Activated CD4-positive, alpha-beta T cell treated with anti-CD3 and anti-CD28 coated beads, Interleukin-2, amount 10 ng/mL, durations not matched to agents 7 days and 5 days (primary cell): ENCODE measurements at places on chromosomes 4 and X.

DNA sequence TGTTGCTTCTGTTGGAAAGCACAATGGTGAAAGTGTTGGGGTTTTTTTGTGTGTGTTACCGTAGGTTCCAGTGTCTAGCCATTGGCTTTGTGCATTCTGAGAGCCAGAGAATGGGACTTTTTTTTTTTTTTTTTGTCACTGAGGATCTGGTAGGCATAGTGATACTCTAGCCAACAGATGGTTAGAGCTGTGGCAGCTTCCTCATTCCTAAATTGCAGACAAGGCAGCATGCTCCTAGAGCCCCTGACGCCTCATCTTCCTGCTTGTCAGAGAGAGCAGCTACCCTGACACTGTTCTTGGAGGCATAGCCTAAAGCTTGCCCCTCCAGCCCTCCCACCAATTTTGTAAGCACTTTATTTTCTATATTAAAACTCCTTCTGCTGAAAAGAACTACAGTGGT, 27.0 kb downstream of the ARHGEF9 start:
- no peak for DNase-seq

- DNase-seq = no peak
Measured at GRCh38 chrX:110678591-110678990, 117.0 kb downstream of the CHRDL1 start.

- DNase-seq = no peak
Measured at GRCh38 chr4:185567381-185568376, 32.4 kb upstream of the PDLIM3 start.

- no peak for DNase-seq
Measured at GRCh38 chrX:110006821-110007375, 4.0 kb downstream of the TMEM164 start.

GRCh38 chr4:88771883-88772450, 74.3 kb upstream of the NAP1L5 start:
- DNase-seq = no peak

GRCh38 chrX:146451136-146451535, 358.4 kb upstream of the CXorf51B start:
- no peak for DNase-seq

DNA sequence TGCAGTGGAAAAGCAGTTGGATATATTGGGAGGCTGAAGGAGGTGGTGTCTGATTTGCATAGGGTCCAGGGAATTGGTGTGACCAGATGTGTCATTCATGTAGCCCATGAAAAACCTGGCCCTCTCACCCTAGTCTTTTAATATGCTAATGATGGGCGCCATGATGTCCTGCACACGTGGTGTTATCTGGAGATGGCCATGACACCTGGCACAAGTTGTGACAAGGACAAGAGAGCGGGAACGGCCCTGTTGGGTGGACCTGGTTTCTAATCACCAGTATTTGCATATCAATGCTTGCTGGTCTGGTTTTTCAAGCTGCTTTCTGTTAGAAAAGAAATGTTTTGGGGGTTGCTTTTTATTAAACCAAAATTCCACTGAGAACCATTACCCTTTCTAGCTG, 87.4 kb downstream of the ZXDA start:
- no peak for DNase-seq

- no peak for DNase-seq
Measured at GRCh38 chr4:75653845-75654503, 19.2 kb downstream of the G3BP2 start.

DNA sequence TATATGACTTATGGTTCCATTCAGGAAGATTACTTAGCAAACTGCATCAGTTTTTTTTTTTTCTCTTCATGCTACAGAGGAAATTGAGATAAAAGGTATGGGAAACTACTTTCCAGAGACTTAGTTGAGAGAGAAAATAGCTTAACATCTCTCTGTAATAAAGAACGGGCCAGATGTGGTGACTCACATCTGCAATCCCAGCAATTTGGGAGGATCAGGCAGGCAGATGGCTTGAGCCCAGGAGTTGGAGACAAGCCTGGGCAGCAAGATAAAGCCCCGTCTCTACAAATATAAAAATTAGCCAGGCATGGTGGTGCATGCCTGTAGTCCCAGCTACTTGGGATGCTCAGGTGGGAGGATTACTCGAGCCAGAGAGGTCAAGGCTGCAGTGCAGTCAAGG, 271.2 kb upstream of the TENM3 start:
- DNase-seq = no peak

DNA sequence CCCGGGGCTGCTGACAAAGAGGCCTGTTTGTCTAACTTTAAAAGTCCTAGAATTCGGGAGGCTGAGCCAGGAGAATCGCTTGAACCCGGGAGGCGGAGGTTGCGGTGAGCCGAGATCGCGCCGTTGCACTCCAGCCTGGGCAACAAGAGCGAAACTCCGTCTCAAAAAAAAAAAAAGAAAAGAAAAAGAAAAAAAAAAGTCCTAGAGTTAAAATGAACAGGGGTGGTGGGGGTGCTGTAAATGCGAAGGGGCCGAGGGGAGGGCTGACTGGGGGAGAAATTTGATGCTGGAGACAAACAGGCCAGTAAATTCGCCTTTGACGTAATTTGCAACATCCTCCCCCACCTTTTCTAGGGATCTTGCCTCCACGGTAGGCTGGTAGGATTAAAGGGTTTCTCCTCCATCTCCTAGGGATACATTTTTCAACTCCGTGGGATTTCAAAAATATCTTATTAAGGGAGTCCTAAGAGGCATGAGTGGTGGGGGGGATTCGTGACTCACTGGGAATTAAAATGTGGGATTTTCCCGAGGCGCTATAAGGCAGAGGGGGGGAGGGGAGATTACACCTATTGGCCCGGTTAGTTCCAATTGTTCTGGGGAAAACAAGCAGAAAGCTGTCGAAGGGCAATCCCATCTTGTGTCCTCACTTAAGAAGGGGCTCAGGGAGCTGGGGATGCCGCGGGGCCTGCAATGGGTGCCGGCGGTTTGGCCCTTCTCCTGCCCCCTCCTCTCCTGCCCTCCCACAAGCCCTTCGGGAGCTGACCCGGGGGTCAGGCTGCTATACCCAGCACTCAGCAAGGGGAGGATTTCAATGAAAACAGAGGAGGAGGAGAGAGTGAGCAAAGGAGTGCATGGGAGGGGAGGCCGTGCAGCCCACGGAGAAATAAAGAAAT, 3.0 kb upstream of the BCOR start:
- DNase-seq = no peak

- no peak for DNase-seq
Measured at GRCh38 chr4:156764846-156765245, 206.8 kb downstream of the PDGFC start.
